Caco-2 (cell line): ENCODE measurements at places on chromosomes 2 and 18. TPM values are rescaled to one million over a fixed set of nuclear protein-coding genes. Genes with fewer than 3 reads are reported as not detected.

Gene TEX44
- total RNA-seq: not detected in 2 replicates

Gene RSAD2
- 0.18 TPM in 1 of 2 replicates, not detected in the other for total RNA-seq

- no peaks in the 10 kb centered on the region for H3K36me3 ChIP-seq
- no peak for DNase-seq
- H3K27me3 ChIP-seq: no peaks in the 10 kb centered on the region; the same call in 1 of the 2 replicates
- H3K4me3 ChIP-seq: no peak overlapping the region
- no peaks in the 10 kb centered on the region for H3K4me1 ChIP-seq
Observed at GRCh38 chr2:53519918-53520841, 247.4 kb upstream of the CHAC2 start.

GRCh38 chr2:157432475-157433106, 11.3 kb downstream of the CYTIP start:
- H3K27me3 ChIP-seq: no peaks in the 10 kb centered on the region
- no peak for DNase-seq
- H3K36me3 ChIP-seq: no peaks in the 10 kb centered on the region
- no peak overlapping the region for H3K4me3 ChIP-seq
- H3K27ac ChIP-seq: peak overlapping the region; percentile 3
